Retina (tissue), 1 donor: ENCODE measurements at places on chromosomes 2 and 18.

GRCh38 chr2:128159437-128159836, 68.4 kb downstream of the UGGT1 start:
- no peak for DNase-seq

DNA sequence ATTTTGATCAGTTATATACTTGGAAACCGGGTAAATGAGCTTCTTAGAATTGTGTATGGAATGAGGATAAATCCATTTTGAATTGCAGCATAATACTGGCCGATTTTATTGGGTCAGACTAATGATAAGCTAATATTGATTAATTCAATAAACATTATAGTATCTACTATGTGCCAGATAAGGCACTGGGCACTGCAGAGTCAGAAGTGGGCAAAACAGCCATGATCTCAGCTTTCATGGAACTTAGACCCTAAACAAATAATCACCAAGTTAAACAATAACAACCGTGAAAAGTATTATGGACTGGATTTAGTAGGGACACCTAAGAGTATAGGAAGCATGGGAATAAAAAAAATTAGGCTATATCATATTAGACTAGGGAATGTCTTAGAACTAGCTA, 297.0 kb upstream of the PKDCC start:
- no peak for DNase-seq

DNA sequence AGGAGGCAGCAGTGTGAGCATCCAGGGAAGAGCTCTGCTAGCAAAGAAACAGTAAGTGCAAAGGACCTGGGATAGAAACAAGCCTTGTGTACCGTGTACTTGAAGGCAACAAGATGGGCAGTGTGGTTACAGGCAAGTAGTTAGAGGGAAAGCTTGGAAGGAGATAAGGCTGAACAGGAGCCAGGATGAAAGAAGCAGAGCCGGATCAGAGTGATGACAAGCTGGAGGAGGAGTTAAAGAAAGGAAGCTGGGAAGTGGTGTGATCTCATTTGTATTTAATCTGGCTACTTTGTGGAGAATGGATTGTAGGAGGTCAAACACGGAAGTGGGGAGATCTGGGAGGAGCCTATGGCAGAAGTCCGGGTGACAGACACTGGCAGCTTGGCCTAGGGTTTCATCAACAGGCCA, 44.7 kb upstream of the VPS54 start:
- DNase-seq, result no peak

- DNase-seq, result peak; percentile 83
Observed at GRCh38 chr18:44945888-44946401, 265.3 kb downstream of the SETBP1 start.

DNA sequence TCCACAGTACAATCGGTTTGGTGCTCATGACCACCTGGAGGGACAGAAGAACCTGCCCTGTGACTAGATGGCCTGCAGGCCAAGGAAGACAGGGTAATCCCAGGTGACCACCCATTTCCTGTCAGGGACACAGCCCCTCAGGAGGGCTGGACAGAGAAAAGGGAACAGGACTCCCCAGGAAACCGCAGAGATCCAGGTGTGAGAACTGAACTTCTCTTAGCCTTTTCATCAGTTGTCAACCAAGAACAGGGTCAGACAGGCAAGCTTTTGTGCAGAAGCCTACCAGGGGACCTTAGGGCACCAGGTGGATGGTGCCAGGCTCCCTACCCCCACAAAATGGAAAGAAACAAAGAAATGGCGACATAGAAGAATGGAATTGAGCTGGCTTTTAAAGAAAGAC, 132.3 kb downstream of the HDAC4 start:
- no peak for DNase-seq

DNA sequence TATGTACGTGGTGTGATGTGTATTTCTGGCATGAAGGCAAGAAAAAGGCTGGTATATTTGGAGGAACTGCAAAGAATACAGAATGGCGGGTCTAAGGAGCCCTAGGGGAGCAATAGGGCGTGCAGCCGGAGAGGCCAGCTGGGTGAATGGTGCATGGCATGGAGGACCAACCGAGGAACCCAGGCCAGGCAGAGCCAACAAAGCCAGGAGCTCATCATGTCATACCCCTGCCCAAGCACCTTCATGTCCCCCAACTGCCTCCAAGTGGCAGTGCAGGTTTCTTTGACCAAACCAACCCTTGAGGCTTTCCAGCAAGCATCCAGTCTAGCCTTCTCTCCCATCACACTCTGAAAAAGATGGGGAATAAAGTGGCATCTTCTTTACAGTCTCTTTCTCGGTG, 8.9 kb upstream of the KCNK3 start:
- no peak for DNase-seq

DNA sequence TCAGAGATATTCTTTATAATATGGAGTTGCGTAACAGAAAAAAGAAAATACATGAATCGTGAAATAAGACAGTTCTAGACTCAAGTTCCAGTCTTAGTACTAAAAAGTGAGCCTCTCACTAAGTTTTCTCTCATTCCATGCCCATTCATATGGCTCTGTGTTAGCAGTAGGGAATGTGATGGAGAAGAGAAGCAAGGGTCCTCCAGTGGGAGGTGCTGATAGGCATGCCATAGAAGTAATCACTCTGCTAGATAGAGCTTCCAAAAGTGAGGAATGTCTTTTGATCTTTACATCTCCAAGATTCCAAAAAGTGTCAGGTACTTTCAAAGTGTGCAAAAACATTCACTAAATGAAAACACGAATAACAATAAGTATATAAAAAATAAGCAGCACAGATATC, 678.4 kb downstream of the DCDC2C start:
- no peak for DNase-seq

- DNase-seq, result no peak
Observed at GRCh38 chr2:119204525-119204924, 19.1 kb upstream of the STEAP3 start.
